Activated naive CD4-positive, alpha-beta T cell treated with Interleukin-2 at 50 U/mL for 16 hours (primary cell): ENCODE measurements at places on chromosomes 12 and 14.
A peak's percentile ranks its signal among the peaks of the same experiment; 100 is the strongest.

DNA sequence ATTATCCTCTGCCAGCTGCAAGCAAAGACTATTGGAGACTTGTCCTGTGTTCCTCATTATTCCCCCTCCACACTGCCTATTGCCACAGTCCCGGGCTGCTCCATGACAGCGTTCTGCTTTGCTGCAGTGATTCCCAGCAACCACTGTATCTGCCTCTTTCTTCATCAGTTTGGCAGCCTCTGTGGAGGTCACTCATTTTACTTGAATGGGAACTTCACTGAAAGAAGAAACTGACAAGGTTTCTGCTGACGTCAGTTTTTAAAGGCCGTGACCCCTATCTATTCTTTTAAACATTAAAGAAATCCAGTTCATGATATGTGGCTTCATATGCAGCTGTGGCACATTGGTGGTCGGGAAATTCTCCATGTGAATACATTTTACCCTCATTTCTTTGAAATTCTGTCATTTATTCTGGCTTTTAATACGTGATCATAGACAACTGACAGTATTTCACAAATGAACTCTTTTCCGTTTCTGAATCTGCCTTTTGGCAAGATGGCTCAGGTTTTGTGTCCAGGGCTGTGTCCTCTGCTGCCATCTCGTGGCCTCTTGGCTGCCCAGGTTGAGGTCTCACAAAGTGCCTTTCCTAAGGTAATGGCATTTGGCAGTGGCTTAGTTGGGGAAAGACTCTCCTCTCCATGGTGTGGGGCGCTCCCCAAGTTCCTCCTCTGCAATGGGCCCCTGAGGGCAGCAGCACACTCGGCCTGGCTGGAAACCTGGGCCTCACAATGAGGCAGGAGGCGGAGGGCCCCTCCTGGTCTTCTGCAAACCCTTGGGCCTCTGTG lies 5.8 kb downstream of the TMEM253 start:
- peak; percentile 82 for DNase-seq

DNA sequence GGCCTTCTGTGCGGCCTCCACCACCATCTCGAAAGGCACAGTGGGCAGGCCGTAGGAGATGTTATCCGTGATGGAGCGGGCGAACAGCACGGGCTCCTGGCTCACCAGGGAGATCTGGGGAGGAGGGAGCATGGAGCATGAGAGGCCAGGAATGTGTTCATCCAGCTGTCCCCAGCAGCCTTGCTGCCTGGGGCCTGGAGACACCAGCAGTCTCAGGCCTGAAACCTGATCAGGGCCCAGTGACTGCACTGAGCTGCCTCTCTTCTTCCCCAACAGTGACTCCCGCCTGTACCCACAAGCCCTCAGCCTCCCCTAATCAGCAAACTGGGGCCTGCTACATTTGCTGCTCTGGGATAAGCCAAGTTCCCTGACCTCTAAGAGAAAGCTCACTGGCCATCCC lies 30.9 kb downstream of the ABCB9 start:
- DNase-seq: no peak

- no peak for DNase-seq
Measured at GRCh38 chr14:24426912-24427536, 2.4 kb downstream of the CBLN3 start.

DNA sequence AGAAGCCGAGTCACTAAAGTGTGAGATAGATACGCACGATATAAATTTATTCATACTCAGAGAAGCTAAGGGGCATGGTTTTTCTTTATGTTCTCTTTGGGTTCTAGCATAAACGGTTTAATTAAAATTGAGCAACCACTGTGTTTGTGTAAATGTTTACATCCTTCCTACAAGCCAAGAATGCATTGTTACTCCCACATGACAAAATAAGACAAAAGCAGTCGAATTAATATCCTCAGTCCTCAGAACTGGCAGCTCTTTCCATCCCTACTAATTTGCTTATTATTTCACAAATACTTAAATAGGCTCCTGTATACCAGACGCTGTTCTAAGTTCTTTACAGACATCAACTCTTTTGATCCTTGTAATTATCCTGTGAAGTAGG lies 32.0 kb downstream of the SSPN start:
- no peak for DNase-seq
